Coronary artery (tissue), 2 donors: ENCODE measurements at places on chromosomes 6 and 20.

GRCh38 chr6:28710466-28711191, 184.9 kb downstream of the GPX5 start:
- DNase-seq, result no peak

GRCh38 chr6:36223706-36224105, 27.2 kb downstream of the BRPF3 start:
- DNase-seq, result no peak

DNA sequence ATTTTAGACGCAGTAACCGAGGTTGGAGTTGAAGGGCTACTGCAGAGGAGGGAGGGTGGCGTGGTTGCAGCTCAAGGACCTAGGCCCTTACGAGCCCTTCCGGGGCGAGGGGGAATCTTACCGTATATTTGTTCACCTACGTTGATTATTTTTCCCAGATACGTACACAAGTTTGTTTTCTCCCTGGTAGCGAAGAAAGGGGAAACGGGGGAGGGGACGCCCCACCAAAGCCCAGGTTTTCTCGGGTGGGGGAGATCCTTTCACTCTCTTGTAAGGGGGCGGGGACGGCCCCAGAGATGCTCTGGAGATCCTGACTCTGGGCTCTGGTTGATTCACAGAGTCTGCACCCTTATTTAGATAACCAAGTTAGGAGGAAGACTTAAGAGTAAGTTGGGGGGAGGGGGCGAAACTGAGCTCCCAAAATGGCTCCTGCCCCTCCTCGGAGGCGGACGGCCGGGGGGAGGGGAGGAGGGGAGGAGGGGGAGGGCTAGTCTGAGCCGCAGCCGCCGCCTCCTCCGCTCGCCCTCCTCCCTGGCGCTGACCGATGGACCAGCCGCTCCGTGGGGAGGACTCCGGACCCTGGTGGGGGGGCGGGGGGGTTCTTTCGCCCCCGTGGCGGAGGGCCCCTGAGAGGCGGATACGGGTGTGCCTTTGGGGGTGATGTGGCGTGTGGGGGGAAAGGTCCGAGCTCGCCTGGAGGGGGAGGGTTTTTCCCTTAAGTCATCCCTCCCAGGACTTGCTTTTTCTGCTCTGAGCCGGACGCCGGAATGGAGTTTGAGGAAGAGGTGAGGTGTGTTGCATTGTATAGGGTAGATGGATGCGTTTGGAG, 2.2 kb downstream of the BRD2 start:
- DNase-seq, result peak; percentile 94

GRCh38 chr6:137951064-137951597, 84.1 kb downstream of the TNFAIP3 start:
- DNase-seq, result no peak

GRCh38 chr6:38604700-38605099, 35.0 kb downstream of the BTBD9 start:
- no peak for DNase-seq

GRCh38 chr20:44714701-44715498, at the start of gene CCN5:
Gene CCN5 (plus strand): TSS chr20:44715369. CDS start chr20:44715391, 22 bp downstream.
- peak; percentile 95 for DNase-seq

DNA sequence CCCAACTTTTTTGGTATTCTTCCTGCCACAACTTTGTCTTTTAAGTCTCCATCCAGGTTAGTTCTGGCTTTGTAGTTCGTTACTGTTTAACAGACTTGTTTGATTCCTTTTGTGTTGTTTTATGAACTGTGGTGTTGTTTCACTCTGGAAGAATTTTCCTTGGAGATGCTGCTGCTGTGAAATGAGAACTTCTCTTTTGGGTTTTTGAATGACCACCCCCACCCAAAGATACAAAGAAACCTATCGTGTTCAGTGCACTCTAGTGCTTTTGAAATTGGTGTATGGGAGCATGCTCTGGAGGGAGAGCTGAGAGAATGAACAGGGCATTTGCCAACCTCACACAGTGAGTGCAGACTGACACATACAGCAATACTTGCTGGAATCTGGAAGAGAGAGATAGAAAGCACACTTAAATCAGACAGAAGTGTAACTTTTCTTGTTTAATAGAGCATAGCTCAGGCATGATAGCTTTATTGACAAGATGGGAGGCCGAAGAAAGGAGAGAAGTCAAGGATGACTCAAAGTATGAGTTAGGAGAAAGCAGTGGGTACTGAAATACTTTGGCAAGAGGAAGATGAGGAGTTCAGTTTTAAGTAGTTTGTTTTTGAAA, 293.1 kb downstream of the SOX4 start:
- no peak for DNase-seq

GRCh38 chr6:17297271-17298080, 16.3 kb downstream of the RBM24 start:
- no peak for DNase-seq

DNA sequence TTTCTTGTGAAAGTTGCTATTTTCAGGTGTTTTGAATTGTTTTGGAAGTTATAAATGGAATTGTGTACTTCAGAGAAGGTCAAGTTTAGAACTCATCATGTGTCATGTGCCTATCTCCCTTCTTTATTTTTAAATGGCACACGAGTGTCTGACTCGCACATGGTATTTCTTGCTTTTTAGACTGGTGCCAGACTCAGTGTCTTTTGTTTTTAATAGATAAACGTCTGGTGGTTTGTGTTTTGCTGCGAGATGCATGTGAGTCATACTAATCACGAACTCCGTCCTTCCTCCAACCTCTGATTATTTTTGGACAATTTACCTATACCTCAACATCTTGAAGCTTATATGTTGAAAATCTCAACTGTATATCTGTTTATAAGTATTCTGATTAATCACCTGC, 292.1 kb downstream of the CDKAL1 start:
- DNase-seq, result no peak

GRCh38 chr6:73956305-73956704, 260.3 kb downstream of the CD109 start:
- DNase-seq, result no peak

GRCh38 chr6:169991913-169992312, 240.5 kb downstream of the ERMARD start:
- DNase-seq, result no peak

GRCh38 chr20:56439771-56440291, 27.8 kb downstream of the CASS4 start:
- no peak for DNase-seq

GRCh38 chr6:100136590-100136989, 142.6 kb upstream of the MCHR2 start:
- no peak for DNase-seq

- no peak for DNase-seq
Observed at GRCh38 chr6:24743944-24744335, 25.0 kb upstream of the C6orf62 start.

DNA sequence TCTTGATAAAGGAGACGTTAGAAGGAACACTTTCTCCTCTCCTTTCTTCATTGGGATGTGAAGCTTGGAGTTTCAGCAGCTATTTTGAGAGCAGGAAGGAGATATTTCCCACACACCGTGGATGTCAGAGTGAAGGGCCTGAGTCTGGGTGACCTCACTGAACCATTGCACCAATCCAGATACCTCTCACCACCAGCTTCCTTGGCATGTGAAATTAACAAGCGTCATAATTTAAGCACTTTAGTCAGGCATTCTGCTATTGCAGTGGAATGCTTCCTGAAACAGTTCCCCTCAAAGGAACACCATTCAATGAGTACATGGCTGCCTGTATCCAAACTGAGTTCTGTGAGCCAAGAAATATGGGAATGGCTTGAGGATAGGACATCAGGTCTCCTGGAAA, 83.7 kb downstream of the CHMP4B start:
- no peak for DNase-seq

DNA sequence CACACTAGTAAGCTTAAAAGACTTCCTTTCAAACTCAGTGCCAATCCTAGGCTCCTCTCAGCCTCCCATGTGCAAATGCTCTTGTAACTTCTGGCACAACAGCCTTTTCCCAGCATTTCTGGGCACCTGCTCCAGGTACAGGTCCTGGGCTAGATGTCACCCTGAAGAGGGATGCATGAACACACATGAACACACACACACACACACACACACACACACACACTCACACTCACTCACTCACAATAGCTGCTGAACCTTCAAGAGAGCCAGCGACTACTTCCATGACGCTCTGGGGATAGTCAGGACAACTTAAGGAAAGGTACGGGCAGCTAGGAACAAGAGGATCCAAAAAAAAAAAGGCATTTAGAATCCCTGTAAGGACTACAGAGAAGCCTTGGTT, 122.8 kb downstream of the INSM1 start:
- DNase-seq, result no peak

- DNase-seq, result peak; percentile 45
Observed at GRCh38 chr20:24764027-24764793, 184.9 kb upstream of the CST7 start.

- DNase-seq, result no peak
Observed at GRCh38 chr6:36839749-36840431, 646 bp upstream of the CPNE5 start.

- no peak for DNase-seq
Observed at GRCh38 chr20:3640259-3640658, 22.9 kb downstream of the GFRA4 start.

DNA sequence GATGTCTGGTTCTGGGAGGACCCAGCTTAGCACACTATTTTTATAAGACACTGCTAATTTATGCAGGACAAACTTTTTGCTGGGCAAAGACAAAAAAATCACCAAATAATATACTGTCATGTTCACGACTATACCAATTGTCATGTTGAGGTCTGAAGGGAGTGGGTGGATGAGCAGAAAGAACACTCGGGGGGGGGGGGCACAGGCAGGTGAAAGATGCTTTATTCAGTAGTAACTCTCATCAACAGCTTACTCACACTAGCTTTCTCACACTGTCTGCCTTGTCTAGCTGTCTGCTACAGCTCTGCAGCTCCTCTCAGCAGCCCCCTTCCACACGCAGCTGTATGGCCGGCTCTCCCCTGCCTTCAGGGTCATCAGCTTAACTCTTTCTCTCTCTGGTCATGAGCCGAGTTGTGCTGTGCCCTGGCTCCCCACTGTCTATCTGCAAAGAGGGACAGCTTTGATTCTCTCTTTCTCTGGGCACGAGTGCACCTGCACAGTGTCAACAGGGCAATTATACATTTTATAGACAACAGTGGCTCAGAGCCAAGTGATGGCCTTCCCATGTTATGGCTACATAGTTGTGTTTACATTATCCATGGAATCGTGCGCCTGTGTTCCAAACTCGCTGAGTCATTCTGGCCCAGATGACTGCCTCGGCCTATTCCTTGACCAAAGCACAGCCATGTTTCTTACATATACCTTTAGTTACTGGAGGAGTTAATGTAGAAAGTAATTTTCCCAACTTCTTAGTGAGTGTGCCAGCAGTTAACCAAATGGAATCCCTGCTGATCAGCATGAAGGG, 187.7 kb upstream of the PRSS16 start:
- no peak for DNase-seq

- DNase-seq, result no peak
Observed at GRCh38 chr6:27791182-27791943, 120.8 kb downstream of the OR2B2 start.

DNA sequence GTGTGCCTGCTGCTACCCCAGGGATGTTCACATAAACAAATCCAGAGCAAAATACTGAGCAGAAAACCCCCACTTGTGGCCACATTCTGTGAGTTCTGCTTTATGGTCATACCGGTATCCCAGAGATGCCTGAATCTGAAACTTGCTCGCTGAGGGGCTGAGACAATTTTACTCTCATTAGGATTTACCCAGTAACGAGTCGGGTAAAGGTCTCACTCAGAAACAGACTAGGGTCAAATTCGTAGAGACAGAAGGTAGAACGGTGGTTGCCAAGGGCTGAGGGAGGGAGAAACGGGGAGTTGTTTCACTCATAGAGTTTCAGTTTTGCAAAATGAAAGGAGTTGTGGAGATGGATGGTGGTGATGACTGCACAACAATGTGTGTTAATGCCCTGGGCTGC, 45.4 kb upstream of the NKX2-2 start:
- DNase-seq, result no peak

GRCh38 chr6:134821928-134822864, 127.7 kb downstream of the ALDH8A1 start:
- DNase-seq, result no peak

GRCh38 chr20:37494301-37494700, 26.7 kb upstream of the NNAT start:
- no peak for DNase-seq

DNA sequence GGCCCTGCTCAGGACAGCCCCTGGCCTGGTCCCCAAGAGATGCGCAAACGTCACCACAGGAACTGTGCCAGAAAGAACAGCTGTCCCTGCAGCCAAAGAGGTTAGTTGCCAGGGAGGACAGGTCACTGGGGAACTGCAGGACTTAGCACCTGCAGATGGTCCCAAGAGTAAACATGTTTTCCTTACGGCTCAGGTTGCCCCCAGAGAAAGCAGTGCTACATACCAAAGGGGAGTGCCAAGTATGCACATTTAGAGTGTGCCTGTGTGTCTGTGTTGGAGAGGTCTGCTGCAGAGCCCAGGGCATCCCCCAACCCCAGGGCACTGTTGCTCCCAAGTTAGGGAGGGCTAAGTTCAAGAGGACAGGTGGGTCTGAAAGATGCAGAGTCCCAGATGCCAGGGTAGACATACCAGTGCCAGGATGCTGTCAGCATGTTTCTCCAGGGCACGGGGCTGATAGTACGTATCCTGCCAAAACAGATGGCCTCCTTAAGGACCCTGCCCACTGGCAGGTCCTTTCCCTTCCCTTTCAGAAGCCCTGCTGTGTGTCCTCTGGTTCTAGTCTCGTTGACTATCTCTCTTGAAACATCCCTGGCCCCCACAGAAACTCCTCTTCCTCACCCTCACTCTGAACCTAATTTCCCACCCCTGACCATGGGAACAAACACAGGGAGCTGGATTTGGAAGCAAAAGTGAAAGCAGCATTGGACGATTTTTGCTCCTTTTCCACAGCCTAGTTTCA, 1.3 kb downstream of the ABHD16A start:
- no peak for DNase-seq

GRCh38 chr6:13053006-13053461, 275.3 kb downstream of the TBC1D7 start:
- no peak for DNase-seq

GRCh38 chr6:4449409-4449808, 314.0 kb upstream of the ECI2 start:
- no peak for DNase-seq

DNA sequence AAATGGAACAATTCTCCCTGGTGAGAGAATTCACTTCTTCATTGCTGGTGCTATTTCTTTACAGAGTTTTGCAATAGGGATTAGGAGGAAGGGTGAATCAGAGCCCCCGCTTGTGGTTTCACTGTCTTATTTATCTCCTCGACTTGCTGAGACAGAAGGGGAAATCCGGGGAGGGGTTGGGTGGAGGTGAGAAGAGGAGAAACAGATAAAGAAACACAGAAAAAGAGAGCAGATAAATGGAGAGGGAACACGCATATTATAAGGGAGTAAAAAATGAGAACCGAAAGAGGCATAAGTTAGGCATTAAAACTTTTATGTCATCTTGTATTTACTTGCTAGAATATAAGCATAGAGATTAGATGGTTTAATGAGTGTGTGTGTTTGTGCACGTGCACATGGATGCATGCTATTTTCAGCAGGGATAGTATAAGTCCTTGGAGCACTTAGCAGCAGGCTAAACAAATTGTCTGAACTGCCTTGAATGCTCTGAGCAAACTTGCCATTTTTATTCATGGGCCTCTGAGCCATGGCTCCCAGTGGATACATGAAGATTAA, 105.0 kb downstream of the OLIG3 start:
- DNase-seq, result no peak

DNA sequence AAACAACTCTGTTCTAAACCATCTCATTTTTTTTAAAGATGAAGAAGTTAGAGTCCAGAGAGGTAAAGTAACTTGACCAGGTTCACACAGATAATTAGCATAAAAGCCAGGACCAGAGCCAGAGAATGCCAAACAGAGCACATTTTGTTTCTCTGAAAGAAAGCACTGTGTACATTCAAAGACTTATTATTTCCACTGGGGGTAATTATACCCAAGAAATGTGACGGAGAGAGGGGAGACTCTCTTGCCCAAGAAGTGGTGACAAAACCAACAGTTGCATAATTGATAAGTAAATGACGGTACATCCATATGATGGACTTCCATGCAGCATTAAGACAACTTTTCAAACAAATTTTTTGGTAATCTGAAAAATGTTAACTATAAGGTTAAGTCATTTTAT, 111.6 kb downstream of the RTN4IP1 start:
- DNase-seq, result no peak
